ENCODE measurements at places on chromosomes 6 and 20.

DNA sequence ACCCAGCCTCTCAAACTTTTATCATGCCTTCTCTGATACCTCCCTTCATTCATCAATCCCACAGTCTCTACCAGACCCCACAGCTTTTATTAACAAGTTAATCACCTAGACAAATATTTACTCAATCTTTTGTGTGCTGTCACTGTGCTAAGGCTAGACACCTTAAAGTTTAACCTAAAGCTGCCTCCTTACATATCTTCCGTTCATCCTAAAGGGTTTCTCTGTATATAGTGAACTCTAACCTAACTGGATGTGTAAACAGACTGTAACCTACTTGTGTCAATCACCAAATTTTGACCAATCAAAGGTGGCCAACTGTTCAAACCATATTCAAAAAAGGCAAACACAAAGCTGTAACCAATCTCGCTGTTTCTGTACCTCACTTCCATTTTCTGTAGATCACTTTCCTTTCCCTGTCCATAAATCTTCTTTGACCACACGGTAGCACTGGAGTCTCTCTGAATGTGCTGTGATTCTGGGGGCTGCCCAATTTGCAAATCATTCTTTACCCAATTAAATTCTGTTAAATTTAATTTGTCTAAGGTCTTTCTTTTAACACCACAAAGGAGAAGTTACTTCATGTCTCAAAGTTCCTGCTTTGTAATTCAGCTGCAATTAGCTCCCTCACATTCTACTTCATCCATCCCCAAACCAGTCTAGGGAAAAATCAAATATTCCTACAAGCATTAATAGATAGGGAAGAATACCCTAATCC, 72.5 kb downstream of the ARHGAP18 start:
- no peaks in the 10 kb centered on the region for H3K27me3 ChIP-seq
- H3K36me3 ChIP-seq = peaks cover 27% of the 10 kb centered on the region
- no peak for DNase-seq
- H3K4me3 ChIP-seq = no peak overlapping the region

GRCh38 chr6:63868351-63868750, 232.7 kb downstream of the PHF3 start:
- peaks cover 2% of the 10 kb centered on the region for H3K27me3 ChIP-seq
- H3K36me3 ChIP-seq = no peaks in the 10 kb centered on the region
- no peak overlapping the region for H3K4me3 ChIP-seq
- H3K4me1 ChIP-seq = no peaks in the 10 kb centered on the region

DNA sequence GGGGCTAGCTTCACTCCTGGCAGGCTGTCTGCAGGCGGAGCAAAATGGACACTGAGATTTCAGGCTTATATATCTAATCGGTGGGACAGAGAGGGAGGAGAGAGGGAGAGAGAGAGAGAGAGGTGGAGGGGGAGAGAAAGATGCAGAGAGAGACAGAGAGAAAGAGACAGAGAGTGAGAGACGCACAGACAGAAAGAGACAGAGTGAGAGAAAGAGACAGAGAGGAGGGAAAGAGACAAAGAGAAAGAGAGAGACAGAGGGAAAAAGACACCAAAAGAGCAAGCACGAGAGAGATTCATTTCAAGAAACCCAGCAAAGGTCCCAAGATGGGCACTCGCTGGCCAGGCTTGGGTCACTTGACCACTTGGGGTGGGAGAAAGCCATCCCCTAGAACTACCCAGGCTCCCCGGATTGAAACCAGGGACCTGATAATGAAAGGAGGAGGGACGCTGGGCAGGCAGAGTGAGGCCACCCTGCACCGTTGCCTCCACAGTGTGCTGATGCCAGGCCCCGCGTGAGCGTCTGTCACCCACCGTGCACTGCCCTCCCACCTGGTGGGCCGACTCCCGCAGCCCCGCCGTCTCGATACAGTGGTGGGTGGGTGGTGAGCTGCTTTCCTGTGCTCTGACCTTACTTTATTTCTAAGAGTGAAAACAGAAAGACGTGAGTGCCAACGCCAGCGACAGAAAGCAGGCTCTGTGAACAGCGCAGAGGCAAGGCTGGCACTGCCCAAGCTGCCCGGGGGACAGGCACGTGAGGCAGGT, 67.9 kb upstream of the SLCO4A1 start:
- peaks cover 27% of the 10 kb centered on the region for H3K27me3 ChIP-seq
- no peak overlapping the region for H3K4me3 ChIP-seq
- peaks cover 9% of the 10 kb centered on the region for H3K4me1 ChIP-seq
- DNase-seq = no peak
- H3K27ac ChIP-seq = no peak overlapping the region

GRCh38 chr6:108608453-108609275, 47.9 kb downstream of the FOXO3 start:
- H3K27me3 ChIP-seq = no peaks in the 10 kb centered on the region
- no peak for DNase-seq
- peaks cover 4% of the 10 kb centered on the region for H3K4me1 ChIP-seq
- no peak overlapping the region for H3K4me3 ChIP-seq

DNA sequence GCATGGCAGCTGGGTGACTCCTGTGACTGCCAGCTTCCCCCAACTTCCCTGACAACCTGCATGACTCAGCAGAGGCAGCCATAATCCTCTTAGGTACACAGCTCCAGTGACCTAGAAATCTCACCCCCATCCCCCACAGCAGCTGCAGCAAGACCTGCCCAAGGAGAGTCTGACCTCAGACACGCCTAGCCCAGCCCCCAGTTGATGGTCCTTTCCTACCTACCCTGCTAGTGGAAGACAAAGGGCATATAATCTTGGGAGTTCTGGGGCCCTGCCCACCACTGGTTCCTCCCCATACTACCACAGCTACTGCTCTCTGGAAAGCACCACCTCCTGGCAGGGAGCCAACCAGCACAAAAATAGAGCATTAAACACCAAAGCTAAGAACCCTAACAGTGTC, 90.2 kb downstream of the F13A1 start:
- H3K4me3 ChIP-seq = no peak overlapping the region
- peaks cover 13% of the 10 kb centered on the region for H3K27me3 ChIP-seq
- no peaks in the 10 kb centered on the region for H3K36me3 ChIP-seq
- DNase-seq = no peak

DNA sequence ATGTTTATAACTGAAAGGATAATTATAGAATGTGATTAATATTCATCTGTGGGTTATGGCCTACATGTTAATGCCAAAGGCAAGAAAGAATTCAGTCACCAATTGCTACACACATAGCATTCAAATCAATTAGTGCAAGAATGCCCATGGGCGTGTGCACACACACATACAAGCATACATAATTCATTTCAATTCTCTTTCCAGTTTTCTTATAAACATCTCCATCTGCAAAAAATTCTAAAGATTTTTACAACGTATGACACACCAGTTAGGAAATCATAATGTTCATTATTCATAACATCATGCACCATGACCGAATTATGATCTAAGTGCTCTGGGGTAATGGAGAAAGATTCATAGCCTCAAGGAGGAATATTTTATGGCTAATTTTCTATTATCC, 111.0 kb upstream of the ADTRP start:
- H3K4me3 ChIP-seq = no peak overlapping the region
- no peak for DNase-seq
- peaks cover 4% of the 10 kb centered on the region for H3K4me1 ChIP-seq

DNA sequence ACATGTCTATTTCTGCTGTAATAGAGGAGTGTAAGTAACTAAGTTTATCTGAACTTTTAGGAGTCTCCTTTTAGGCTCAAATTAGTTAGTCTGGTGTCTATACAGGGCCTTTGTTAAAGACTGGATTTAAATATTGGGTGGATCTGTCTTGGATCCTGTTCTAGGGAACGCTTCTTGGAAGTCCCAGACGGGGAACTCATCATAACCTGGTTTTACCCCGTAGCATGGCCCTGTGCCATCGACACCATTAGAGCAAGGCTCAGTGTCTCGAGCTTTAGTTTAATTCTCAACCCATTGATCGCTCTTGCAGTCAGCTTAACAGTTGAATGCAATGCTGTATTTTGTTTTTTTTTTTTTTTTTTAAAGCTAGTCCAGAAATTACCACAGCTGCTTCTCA, 89.9 kb downstream of the CARMIL1 start:
- peaks cover 70% of the 10 kb centered on the region for H3K4me1 ChIP-seq
- peak overlapping the region; percentile 81 for H3K27ac ChIP-seq
- H3K36me3 ChIP-seq = peaks cover 8% of the 10 kb centered on the region
- no peak overlapping the region for H3K4me3 ChIP-seq
- no peak for DNase-seq

- H3K27ac ChIP-seq = no peak overlapping the region
- DNase-seq = peak; percentile 87
- peaks cover 8% of the 10 kb centered on the region for H3K4me1 ChIP-seq
- H3K36me3 ChIP-seq = no peaks in the 10 kb centered on the region
- H3K27me3 ChIP-seq = peaks cover 48% of the 10 kb centered on the region
Observed at GRCh38 chr6:32413427-32414047, 6.6 kb upstream of the BTNL2 start.

- DNase-seq = no peak
- no peaks in the 10 kb centered on the region for H3K27me3 ChIP-seq
- no peak overlapping the region for H3K27ac ChIP-seq
- peaks cover 3% of the 10 kb centered on the region for H3K36me3 ChIP-seq
Observed at GRCh38 chr6:157047951-157048350, 270.8 kb downstream of the ARID1B start.

DNA sequence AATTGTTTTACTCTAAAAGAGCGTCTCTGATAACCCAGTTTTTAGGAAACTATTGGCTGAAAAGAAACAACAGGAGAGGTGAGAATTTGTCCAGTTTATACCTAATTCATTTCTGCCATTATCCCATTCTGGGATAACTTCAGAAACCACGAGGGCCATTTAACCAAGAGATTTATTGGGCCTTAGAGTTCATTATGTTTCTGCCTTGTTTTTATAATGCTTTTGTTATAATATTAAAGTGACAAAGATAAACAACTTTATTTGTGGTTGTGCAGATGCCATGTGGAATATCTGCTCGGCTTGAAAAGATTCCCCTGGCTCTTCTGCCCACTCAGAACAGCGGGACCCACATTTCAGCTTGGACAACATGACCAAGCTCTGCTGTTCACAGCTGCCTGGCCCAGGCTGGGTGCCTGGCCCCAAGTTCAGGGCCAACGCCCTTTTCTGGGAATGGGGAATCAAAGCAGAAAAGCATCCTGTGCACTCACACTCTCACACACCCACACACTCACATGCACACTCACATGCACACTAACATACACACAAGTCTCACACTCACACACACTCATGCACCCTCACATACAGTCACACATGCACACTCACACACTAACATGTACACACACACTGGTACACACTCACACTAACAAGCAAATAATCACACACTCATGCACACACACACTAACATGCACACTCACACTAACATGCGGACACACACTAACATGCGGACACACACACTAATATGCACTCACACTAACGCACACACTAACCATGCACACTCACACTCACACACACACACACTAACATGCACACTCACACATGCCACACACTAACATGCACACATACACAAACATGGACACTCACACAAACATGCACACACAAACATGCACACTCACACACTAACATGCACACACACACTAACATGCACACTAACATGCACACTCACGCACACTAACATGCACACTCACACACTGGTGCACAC, 86.7 kb upstream of the NEDD9 start:
- peaks cover 57% of the 10 kb centered on the region for H3K36me3 ChIP-seq
- no peaks in the 10 kb centered on the region for H3K27me3 ChIP-seq
- peaks cover 38% of the 10 kb centered on the region for H3K4me1 ChIP-seq
- DNase-seq = no peak
- peak overlapping the region; percentile 58 for H3K27ac ChIP-seq
- H3K4me3 ChIP-seq = no peak overlapping the region

DNA sequence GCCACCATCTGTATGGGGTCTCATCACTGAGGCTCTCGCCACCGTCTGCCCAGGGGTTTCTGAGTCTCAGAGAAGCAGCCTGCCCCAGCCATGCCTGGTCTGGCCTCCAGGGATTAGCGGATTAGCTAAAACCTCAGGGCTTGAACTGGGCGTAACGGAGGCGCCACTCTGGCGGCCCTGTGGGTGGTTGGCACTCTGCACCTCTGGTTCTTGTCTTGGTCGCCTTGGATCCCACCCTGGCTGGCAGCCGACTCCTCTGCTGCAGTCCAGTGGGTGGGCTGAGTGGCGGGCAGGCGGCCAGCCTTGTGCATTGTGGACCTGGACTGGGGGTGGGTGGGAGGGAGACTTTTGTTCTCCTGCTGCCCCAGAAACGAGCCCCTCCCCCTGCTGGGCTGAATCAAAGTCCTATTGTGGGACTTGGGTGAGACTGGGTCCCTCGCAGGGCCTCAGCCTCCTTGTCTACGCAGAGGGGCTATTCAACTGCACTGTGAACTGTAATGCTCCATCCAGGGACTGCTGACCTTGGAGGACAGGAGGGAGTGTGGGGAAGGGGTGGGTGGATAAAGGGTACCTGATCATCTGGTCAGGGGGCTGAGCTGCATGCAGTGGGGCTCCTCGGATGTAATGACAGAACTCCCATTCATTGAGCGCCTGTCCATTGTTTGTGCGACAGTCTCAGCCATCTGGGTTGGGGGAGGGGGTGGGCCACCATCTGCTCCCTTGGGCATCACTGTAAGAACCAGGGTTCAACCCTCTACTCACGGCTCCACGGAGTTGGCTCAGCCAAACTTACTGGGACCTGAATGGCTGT, 23.9 kb downstream of the SUN5 start:
- H3K4me3 ChIP-seq = no peak overlapping the region
- H3K27me3 ChIP-seq = no peaks in the 10 kb centered on the region
- peaks cover 12% of the 10 kb centered on the region for H3K36me3 ChIP-seq
- H3K27ac ChIP-seq = no peak overlapping the region
- DNase-seq = no peak

- no peak overlapping the region for H3K4me3 ChIP-seq
- no peak for DNase-seq
- H3K27me3 ChIP-seq = no peaks in the 10 kb centered on the region
- H3K27ac ChIP-seq = no peak overlapping the region
- no peaks in the 10 kb centered on the region for H3K36me3 ChIP-seq
Observed at GRCh38 chr6:74964871-74965441, 240.9 kb downstream of the COL12A1 start.

DNA sequence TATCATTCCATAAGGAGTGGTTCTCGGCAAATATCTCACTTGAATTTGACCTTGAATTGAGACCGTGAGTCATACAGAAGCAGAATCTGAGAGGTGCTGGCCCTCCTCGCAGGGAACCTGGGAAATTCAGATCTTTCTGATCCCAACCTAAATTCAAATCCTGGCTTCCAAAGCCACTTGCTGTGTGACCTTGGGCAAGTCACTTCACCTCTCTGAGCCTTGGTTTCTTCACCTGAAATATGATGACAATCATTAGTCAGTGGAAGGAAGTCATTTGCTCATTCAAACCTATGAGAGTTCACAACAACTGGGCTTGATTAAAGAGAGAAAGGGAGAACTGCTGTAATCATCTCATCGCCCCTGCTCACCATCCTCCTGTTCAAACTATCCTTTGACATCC, 7.2 kb downstream of the BPIFA3 start:
- DNase-seq = no peak
- H3K4me1 ChIP-seq = peaks cover 7% of the 10 kb centered on the region
- H3K4me3 ChIP-seq = no peak overlapping the region
- no peak overlapping the region for H3K27ac ChIP-seq
- H3K36me3 ChIP-seq = no peaks in the 10 kb centered on the region
- H3K27me3 ChIP-seq = peaks cover 13% of the 10 kb centered on the region

Measured in activated CD8-positive, alpha-beta T cell treated with anti-CD3 and anti-CD28 coated beads, Interleukin-2, amount 10 ng/mL, durations not matched to agents 7 days and 5 days (primary cell).